Stimulated activated CD4-positive, alpha-beta T cell treated with anti-CD3 and anti-CD28 coated beads, Interleukin-1b, Interleukin-23, amount 100 ng/mL, for 4 hours (primary cell): ENCODE measurements at places on chromosomes 12 and 14.

GRCh38 chr14:53542732-53543131 is 389.6 kb upstream of the DDHD1 start:
- DNase-seq, result no peak

- no peak for DNase-seq
These were observed 233.6 kb downstream of the MED13L start for GRCh38 chr12:116043659-116044535.

DNA sequence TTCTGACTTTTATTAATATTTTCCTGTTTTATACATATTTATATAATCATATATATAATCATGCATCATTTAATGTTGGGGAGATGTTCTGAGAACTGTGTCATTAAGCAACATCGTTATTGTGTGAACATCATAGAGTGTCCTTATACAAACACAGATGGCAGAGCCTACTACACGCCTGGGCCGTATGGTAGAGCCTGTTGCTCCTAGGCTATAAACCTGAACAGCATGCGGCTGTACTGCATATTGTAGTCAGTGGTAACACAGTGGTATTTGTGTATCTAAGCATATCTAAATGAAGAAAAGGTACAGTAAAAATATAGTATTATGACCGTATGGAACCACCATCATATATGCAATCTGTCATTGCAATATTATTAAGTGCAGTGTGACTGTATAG is 44.7 kb upstream of the BCL7A start:
- DNase-seq, result no peak

- no peak for DNase-seq
These were observed 1.5 kb downstream of the ITPK1 start for GRCh38 chr14:93114068-93114710.
